Hematopoietic multipotent progenitor cell (in vitro differentiated cells): ENCODE measurements at places on chromosomes 16 and 17. TPM values are rescaled to one million over a fixed set of nuclear protein-coding genes. Genes with fewer than 3 reads are reported as not detected.

The NPIPA3 gene
- 0.27 TPM for total RNA-seq

The MMP25 gene
- total RNA-seq = 0.27 TPM

The TEKT1 gene
- total RNA-seq = 0.27 TPM

The ALDH3A1 gene
- total RNA-seq = 0.81 TPM

The OR1A1 gene
- total RNA-seq = not detected

DNA sequence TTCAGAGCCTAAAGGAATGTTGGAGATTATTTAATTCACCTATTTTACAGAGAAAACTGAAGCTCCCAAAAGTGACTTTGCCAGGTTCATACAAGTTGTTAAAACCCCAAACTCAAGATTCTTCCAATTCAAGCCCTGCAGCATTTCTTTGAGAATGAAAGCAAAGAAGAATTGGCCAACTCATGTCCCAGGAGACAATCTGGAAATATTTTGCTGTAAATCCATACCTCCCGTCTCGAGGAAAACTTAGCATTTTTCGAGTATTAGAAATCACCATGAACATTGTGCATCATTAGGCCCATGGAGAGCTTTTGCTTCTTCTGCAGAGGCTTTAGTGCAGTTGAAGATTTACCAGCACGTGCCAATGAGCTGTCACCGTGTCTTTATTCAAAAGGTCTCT is 176.4 kb upstream of the KCNJ16 start:
- DNase-seq = no peak

DNA sequence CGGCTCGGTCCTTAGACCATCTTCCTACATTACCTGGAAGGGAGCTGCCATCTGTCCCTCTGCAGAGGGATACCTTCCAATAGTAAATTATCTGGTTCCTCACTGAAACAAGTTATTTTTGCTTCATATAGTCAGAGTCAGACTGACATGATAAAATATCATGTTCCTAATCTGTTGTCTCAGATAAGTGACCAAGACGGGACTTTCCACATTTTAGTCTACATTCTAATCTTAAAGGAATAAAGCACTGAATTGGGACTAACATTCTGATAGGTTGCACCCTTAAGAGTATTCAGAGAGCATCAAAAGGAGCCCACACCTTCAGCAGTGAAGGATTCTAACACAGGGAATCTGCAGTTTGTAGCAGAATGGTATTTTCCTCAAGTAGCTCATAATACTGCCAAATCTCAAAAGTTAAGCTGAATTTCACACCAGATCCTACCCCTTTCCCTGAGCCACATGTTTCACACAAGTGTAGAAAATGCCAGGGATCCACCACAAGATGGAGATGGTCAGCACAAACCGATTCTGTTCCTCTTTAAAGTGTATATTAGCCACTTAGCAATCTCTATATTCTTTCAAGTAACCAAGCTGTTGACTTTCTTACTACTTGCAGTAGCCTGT is 13.4 kb downstream of the GINS2 start:
- peak; percentile 54 for DNase-seq

- DNase-seq = no peak
Measured at GRCh38 chr16:20826039-20826566, 19.8 kb downstream of the REXO5 start.

DNA sequence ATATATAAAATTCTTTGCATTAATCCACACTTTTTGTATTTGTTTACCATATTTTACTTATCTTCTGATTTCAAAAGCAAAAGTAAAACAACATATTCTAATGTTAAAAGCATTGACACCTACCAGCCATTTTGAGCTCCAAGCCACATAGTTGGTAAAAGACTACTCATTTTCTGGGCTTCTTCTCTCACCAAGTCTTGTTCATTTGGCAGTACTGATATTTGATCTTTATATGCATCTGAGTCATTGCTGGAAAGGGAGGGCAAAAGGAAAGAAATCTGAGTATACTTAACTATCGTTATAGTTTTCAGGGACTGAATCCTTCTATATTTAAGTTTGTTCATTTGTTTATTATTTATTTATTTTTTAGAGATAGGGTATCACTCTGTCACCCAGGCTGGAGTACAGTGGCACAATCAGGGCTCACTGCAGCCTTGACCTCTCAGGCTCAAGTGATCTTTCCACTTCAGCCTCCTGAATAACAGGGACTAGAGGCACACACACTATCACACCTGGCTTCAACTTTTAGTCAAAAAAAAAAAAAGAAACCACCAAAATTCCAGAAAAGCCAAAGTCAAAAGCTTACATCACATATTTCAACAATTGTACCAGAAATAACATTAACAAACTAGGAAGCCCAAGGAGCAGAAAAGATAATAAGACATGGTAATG is 121.0 kb upstream of the TOB1 start:
- no peak for DNase-seq

GRCh38 chr17:58184308-58184985 is 8.1 kb upstream of the EPX start:
- no peak for DNase-seq

GRCh38 chr16:57721356-57722209 is 14.0 kb upstream of the KATNB1 start:
- no peak for DNase-seq

- peak; percentile 66 for DNase-seq
Measured at GRCh38 chr16:31487720-31488467, 5.0 kb downstream of the SLC5A2 start.

GRCh38 chr16:9094011-9094846 is 2.8 kb downstream of the HAPSTR1 start:
- no peak for DNase-seq

DNA sequence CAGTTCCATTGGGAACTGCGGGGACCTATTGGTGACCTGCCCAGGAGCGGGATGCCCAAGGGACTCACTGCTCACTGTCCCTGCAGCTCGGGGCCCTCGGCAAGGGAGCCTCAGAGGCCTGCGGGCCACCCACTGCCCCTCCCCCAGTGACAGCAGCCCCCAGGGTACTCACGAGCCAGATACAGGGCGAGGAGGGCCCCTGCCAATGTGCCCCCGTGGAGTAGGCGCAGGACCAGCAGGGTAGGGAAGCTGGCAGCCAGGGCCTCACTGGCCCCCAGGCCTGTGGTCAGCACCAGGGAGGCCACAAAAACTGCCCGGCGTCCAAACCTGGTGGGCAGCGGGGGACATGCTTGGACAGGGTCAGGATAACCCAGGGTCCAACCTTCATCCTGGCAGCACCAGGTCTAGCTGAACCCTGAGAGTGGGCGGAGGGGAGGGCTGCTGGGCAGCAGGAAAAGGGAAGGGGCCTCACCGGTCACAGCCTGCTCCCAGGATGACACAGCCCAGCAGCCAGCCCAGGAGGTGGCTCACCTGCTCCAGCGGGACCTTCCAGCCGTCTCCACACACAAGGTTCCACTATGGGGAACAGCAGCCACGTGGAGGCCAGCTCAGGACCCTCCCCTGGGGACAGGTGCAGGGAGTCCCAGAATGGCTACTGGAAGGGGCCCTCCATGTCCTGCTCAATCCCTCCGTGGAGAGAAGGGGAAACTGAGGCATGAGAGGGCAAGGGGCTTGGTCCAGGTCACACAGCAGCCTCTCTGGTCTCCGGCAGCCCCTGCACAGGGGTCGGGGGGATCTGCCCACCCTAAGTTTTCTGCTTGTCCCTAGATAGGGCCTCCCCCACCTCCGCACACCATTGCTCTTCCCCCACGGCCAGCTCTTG is 855 bp downstream of the SLC22A31 start:
- no peak for DNase-seq

- DNase-seq = no peak
Measured at GRCh38 chr16:8641671-8642070, 20.2 kb downstream of the METTL22 start.

DNA sequence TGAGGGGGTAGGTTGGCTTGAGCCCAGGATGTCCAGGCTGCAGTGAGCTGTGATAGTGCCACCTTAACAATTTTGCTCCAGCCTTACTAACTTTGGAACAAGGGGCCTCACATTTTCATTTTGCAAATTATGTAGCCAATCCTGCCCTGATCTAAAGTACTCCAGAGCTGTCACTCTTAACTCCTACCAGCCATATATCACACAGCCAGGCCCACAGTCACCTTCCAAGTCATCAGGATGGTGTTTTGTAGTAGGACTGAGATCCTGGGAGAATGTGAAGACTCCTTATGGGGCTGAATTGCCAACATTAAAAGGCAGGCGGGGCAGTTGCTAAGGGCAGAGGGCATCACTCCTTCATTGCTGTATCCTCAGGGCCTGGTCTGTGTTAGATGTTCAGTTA is 243.0 kb downstream of the MRTFB start:
- no peak for DNase-seq

GRCh38 chr16:85312642-85313525 is 200.6 kb upstream of the CIBAR2 start:
- no peak for DNase-seq

DNA sequence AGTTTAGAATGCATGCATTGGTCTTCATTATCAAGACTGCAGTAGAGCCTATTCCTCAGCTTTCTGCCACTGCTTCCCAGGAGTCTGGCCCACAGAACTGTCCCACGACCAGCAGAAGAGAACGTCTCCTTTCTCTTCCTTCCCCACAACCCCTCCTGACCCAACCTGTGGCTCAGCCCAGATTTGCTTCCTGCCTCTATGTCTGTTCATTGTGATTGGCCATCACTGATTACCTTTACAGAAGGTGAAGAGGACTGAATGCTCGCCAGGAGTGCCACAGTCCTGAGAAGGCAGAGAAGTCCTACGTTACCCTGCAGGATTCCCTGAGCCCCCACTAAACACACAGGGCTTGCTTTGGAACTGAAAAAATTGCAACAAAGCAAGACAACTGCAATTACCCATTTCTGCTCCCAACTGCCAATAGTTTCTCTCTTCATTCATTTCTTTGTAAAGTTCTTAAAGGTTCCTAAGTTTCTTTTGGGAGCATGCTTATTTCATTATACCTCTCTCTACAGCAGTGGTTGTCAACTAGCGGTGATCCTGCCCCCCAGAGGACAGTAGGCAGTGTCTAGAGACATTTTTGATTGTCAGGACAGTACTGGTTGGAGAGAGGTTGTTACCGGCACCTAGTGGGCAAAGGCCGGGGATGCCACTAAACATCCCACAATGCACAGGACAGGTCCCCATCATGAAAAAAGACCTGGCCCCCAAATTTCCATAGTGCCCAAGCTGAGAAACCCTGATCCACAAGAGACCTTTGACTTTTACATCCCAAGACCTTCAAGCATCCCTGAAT is 4.5 kb upstream of the NAT9 start:
- no peak for DNase-seq

- no peak for DNase-seq
Measured at GRCh38 chr16:70572926-70573270, 49.3 kb downstream of the SF3B3 start.

DNA sequence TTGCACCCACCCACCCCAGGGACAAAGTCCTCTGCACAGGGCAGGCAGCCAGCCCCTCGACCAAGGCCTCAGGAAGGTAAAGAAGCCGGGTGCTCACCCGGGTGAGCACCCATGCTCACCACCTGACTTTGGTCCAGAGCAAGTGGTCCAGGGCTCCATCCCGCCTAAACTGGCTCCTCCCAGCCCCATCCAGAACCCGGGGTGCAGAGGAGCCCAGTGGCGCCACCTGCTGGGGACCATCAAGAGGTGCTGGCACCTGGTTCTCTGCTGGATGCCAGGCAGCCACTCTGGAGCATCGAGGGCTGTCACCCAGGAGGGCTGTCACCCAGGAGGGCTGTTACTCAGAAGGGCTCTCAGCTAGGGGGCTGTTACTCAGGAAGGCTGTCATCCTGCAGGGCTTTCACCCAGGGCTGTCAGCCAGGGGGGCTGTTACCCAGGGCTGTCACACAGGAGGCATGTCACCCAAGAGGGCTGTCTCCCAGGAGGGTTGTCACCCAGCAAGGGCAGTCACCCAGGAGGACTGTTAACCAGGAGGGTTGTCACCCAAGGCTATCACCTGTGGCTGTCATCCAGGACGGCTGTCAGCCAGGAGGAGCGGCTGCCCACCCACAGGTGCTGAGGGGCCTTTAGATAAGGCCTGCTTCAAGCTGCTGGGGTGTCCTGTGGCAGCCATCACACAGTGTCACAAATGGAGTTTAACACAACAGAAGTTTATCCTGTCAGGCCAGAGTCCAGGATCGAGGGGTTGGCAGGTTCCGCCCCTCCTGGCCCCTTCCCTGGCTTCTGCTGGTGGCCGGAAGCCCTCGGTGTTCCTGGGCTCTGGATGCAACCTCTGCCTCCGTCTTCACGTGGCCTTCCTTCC is 98.5 kb downstream of the TNFRSF13B start:
- peak; percentile 17 for DNase-seq

DNA sequence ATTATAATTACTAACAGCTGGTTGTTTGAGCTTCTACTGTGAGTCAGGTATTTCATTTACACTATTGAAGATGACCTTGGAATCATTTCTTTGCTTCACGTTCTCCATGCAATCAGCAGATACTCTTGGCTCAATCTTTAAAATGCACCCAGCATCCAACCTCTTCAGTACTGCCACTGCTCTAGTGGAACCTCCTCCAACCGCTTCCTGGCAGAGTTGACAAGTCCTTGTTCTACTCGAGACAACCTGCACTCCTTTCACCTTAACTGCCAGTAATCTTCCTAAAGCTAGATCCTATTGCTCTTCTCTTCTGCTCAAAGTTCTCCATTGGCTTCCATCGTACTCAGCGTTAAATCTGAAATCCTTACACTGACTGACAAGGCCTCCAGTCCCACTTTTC is 86.5 kb downstream of the SYCE1L start:
- DNase-seq = no peak

GRCh38 chr16:86809458-86809955 is 231.2 kb downstream of the FOXL1 start:
- no peak for DNase-seq

DNA sequence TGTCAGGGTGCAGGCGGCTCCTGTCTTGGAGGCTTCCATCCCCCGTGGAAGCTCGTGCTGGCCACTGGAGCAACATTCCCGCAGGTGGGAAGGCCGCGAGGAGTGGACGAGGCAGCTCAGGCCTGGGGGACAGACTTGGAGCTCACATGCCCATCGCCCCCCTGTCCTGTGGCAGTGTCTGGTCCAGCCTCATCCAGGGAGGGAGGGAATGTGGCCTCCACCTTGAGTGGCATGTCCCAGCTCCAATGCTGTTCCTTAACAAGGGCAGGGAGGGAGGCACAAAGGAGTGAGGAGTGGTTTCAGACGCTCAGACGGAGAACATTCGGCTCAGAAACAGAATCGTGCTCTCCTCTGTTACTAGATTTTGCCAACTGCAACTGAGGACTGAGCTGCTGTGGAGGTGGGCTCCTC is 159.4 kb upstream of the CHMP6 start:
- no peak for DNase-seq
